Psoas muscle (tissue), 8 donors: ENCODE measurements at places on chromosomes 4 and X. TPM values are rescaled to one million over a fixed set of nuclear protein-coding genes. Genes with fewer than 3 reads are reported as not detected.

ASB5 gene
- 360 TPM for total RNA-seq

DNA sequence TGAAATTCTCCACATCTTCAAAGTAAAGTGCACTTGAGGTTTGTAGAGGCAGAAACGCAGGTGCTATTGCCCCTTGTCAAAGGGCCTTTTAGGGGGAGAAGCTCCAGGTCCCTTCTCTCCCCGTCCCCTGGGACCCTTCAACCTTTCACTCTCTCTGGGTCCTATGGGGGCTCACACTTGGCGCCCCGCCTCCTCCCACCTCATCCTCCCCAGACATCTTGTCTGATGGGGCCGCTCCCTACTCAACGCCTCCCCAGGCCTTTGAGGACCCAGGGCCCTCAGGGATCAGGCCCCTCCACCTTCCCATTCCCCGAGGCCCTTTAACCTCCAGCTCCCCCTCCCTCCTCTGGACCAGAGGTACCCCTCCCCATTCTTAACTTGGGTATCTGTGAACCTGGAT lies 1.3 kb upstream of the HTRA3 start:
- H3K27me3 ChIP-seq: no peaks in the 10 kb centered on the region
- H3K36me3 ChIP-seq: no peaks in the 10 kb centered on the region
- no peak for DNase-seq
- no peak overlapping the region for H3K4me3 ChIP-seq
- no peak overlapping the region for H3K27ac ChIP-seq
- peaks cover 12% of the 10 kb centered on the region for H3K4me1 ChIP-seq

- H3K4me1 ChIP-seq: no peaks in the 10 kb centered on the region
- no peaks in the 10 kb centered on the region for H3K36me3 ChIP-seq
- no peak for DNase-seq
- H3K27me3 ChIP-seq: no peaks in the 10 kb centered on the region
- H3K27ac ChIP-seq: no peak overlapping the region
- no peak overlapping the region for H3K4me3 ChIP-seq
Observed at GRCh38 chr4:121454251-121454979, 73.6 kb upstream of the QRFPR start.

GRCh38 chrX:153845842-153846241 lies 15.5 kb upstream of the PDZD4 start:
- H3K4me3 ChIP-seq: no peak overlapping the region
- peaks cover 34% of the 10 kb centered on the region for H3K27me3 ChIP-seq
- DNase-seq: no peak
- H3K27ac ChIP-seq: no peak overlapping the region

DNA sequence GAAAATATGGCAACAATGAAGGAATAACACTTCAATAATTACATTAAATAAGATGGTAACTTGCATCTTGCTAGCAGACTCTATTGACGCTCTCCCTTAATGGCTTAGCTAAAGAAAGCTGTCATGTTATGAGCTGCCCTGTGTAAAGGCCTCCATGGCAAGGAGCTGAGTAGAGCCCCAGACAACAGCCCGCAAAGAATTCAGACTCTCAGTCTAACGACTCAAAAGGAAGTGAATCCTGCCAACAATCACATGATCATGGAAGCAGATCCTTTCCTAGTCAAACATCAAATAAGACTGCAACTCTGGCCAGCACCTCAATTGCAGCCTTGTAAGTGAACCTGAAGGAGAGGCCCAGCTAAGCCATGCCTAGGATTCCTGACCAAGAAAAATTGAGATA lies 157.6 kb downstream of the MAB21L2 start:
- no peak overlapping the region for H3K27ac ChIP-seq
- no peaks in the 10 kb centered on the region for H3K36me3 ChIP-seq
- DNase-seq: no peak
- no peak overlapping the region for H3K4me3 ChIP-seq

- H3K4me1 ChIP-seq: no peaks in the 10 kb centered on the region
- no peaks in the 10 kb centered on the region for H3K36me3 ChIP-seq
Observed at GRCh38 chr4:7660176-7661039, 225.7 kb upstream of the PSAPL1 start.

SLC39A8 gene
- 1.3 TPM for total RNA-seq

- H3K27ac ChIP-seq: no peak overlapping the region
- DNase-seq: no peak
- H3K4me1 ChIP-seq: peaks cover 7% of the 10 kb centered on the region
- H3K4me3 ChIP-seq: no peak overlapping the region
Observed at GRCh38 chrX:20383477-20383876, 116.8 kb upstream of the RPS6KA3 start.

SFRP2 gene
- total RNA-seq: 0.54 TPM

- no peaks in the 10 kb centered on the region for H3K36me3 ChIP-seq
- H3K4me3 ChIP-seq: no peak overlapping the region
- no peak overlapping the region for H3K27ac ChIP-seq
- no peaks in the 10 kb centered on the region for H3K4me1 ChIP-seq
- DNase-seq: no peak
Observed at GRCh38 chrX:38368774-38369173, 16.4 kb downstream of the OTC start.

- H3K27ac ChIP-seq: no peak overlapping the region
- H3K4me3 ChIP-seq: no peak overlapping the region
- H3K27me3 ChIP-seq: no peaks in the 10 kb centered on the region
- DNase-seq: no peak
- peaks cover 30% of the 10 kb centered on the region for H3K4me1 ChIP-seq
Observed at GRCh38 chr4:100168521-100168920, 21.7 kb downstream of the DDIT4L start.

GRCh38 chrX:121581885-121582284 lies 534.5 kb downstream of the GLUD2 start:
- no peaks in the 10 kb centered on the region for H3K27me3 ChIP-seq
- no peaks in the 10 kb centered on the region for H3K4me1 ChIP-seq
- no peak for DNase-seq
- H3K36me3 ChIP-seq: no peaks in the 10 kb centered on the region
- H3K4me3 ChIP-seq: no peak overlapping the region
- H3K27ac ChIP-seq: no peak overlapping the region

DNA sequence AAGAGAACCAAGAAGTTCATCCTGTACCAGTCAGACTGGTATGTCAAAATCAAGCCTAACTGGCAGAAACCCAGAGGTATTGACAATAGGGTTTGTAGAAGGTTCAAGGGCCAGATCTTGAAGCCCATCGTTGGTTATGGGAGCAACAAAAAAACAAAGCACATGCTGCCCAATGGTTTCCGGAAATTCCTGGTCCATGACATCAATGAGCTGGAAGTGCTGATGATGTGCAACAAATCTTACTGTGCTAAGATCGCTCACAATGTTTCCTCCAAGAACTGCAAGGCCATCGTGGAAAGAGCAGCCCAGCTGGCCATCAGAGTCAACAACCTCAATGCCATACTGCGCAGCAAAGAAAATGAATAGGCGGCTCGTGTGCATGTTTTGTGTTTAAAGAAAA lies 172.7 kb upstream of the MED14 start:
- no peak overlapping the region for H3K27ac ChIP-seq
- no peaks in the 10 kb centered on the region for H3K4me1 ChIP-seq
- H3K4me3 ChIP-seq: no peak overlapping the region
- H3K27me3 ChIP-seq: no peaks in the 10 kb centered on the region
- H3K36me3 ChIP-seq: no peaks in the 10 kb centered on the region

DNA sequence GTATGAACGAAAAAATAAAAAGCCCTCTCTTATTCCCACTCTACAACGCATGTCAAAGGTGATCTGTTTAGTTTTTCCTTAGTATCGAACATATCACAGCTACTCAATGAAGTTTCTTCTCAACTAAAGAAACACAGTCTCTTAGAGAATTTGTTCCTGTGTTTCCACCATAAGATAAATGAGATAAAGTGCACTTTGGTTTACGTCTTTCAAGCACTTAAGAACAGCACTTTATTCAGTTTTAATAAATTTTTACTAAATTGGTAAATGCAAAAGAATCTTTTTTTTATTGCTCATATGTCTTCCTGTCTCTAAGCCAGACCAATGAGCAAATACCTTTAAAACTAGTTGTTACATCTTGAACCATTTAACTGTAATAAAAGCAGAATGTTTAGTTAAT lies 259.8 kb downstream of the CHIC1 start:
- H3K27me3 ChIP-seq: no peaks in the 10 kb centered on the region
- H3K27ac ChIP-seq: no peak overlapping the region
- no peak for DNase-seq
- no peaks in the 10 kb centered on the region for H3K4me1 ChIP-seq
- H3K4me3 ChIP-seq: no peak overlapping the region
- H3K36me3 ChIP-seq: peaks cover 62% of the 10 kb centered on the region

DGKK gene
- not detected for total RNA-seq

- H3K4me1 ChIP-seq: no peaks in the 10 kb centered on the region
- DNase-seq: no peak
- no peak overlapping the region for H3K4me3 ChIP-seq
- no peak overlapping the region for H3K27ac ChIP-seq
- no peaks in the 10 kb centered on the region for H3K27me3 ChIP-seq
Observed at GRCh38 chr4:10671366-10671765, 13.2 kb downstream of the CLNK start.
